ENCODE measurements at places on chromosomes 13 and 19.

DNA sequence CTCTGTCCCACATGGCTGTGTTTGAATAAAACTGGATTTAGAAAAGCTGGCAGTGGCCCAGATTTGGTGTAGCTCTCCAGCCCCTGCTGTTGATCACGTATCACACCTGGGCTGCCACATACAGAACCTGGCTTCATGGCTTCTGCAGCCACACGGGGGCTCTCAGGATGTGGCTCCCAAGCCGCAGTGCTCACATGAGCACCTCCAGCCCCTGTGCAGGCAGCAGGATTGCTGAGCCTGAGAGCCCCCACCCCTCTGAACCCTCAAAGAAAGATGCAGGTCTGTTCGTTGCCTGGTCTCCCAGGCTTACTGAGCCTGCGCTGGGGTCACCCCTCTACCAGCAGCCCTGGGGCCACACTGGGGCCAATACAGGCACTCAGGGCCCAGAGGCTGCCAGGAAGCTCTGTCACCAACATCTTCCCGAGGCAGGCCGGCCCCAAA lies 2.7 kb downstream of the PLEKHF1 start:
- DNase-seq, result no peak

GRCh38 chr19:3710265-3710812 lies 2.2 kb downstream of the TJP3 start:
- no peak for DNase-seq

DNA sequence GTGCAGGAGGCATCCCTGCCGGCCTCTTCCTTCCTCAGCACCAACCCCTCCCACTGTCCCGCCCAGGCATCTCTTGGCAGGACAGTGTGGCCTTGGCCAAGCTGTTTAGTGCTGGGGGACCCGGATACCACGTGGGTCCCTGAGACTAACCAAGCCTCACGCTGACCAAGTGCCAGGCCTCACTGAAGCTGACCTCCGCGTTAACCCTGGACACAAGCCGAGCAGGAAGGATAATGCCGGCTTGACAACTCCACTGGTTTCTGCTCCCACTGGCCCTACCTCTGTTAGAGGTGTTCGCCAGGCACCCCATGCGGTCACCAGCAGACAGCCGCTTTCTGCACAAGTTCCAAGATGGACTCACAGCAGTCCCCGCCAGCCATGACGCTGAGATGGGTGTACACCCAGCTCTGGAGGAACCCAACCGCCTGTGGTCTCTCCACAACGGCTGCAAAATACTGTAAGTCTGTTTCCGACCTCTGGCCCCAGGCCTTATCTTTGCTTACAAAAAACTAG lies 12.4 kb downstream of the GRTP1 start:
- DNase-seq, result no peak

- no peak for DNase-seq
Observed at GRCh38 chr13:30292325-30292724, 15.0 kb downstream of the KATNAL1 start.

DNA sequence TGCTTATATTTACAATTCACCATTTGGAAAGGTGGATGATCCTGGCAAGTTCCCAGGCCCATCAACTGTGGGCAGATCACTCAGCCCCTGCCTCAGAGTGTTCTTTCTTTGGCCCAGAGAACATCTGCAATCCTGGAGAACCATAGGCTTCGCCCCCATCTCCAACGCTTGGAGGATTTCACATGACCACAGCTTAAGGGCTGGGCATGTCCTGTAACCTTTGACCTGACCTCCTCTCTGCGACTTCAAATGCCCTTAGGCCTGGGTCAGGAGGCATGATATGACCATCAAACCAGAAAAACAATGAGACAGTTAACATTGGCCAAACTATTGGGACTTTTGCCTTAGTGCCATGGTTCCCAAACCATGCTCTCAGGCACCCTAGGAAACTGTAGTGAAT lies 7.2 kb upstream of the MBNL2 start:
- DNase-seq, result no peak
